ENCODE measurements at places on chromosomes 2 and 18.

- no peak for DNase-seq
Observed at GRCh38 chr18:26005950-26006349, 84.5 kb downstream of the SS18 start.

GRCh38 chr18:10851824-10852319, 297.5 kb downstream of the PIEZO2 start:
- no peak for DNase-seq

DNA sequence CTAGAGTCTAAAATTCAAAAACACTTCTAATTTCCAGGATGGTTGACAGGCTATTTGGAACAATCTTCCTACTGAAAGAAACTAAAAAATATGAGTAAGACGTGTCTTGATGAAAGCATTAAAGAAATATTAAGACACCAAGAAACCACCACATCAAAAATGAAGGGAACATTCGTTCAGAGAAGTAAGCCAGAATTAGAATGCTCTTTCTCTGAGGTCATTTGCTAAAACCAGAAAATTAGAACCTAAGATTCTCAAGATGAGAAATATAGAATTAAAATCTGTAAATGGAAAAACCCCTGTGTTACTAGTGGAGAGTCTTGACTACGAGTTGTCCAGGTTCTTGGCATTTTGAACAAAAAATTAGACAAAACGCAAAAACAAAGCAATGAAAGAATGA, 54.8 kb upstream of the YWHAQ start:
- no peak for DNase-seq

DNA sequence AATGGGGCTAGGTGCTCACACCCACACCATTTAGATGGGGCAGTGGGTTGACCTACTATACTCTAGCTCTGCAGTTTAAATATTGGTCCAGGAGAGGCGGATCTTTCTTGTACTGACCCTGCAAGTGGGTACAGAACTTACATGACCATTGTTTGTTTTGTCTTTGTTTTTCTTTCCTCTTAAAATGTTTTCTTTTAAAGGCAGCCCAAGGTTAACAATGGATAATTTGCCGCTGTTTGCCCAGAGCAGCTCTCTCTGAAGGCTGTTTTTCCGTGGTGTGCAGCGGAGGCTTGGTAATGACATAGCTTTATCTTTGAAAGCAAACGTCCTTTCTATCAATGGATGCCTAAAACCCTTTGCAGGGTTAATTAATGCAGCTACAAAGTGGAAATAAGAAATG, 133.3 kb upstream of the MEX3C start:
- DNase-seq, result no peak

- DNase-seq, result no peak
Observed at GRCh38 chr2:38091760-38092159, 15.8 kb upstream of the CYP1B1 start.

DNA sequence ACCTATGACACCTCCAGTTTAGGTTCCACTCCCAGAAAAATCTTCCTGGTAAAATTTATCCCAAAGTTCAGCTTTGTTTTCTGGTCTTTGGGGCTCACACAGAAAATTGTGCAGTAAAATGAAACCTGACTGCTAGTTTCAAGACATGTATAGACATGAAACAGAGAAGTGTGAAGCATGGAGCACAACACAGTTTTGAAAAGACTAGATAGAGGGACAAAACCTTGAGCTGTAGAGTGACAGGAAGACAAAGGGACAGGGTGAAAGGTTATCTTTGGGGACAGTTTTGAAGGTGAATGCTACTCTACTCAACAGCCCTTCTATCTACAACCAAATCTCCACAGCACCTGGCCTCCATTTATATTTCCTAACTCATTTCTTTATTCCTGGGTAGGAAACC, 352.6 kb downstream of the RBM43 start:
- no peak for DNase-seq

DNA sequence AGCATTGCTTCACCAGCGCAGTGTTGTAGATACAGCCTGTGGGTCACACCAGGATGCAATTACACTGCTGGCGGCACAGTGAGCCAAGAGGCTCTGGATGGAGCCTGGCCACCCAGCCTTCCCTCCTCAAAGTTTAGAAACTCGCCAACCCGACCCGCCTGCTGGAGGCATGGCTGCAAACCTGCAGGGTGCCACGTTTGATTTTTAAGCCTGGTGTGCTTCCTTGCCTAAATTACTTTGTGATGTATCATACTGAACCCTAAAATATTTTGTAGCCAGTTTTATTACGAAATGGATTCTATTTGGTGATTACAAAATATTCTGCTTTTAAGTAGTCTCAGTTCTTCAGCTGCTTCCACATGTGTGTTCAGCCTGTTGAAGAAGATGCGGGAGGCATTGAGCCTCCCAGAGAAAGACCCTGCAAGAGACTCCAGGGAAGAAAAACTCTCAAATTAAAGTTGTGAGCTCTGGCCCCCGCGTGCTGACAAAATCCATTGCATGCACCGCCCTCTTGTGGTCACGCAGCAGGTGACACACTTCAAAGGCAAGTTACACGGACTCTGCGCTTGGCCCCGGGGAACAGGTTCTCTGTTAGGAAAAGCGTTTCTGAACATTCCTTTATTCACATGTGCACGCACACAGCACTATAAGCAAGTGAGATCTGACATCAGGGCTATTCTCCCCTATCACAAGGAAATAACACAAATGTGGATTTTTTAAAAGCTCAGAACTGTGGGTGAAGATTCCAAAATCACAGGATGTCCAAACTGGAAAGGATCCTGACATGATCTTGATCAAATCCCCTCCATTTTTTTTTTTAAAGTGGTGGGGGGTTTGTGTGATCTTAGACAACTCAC, 63.0 kb upstream of the TWIST2 start:
- DNase-seq, result no peak

- DNase-seq, result no peak
Observed at GRCh38 chr2:100588071-100588786, 25.4 kb downstream of the PDCL3 start.

GRCh38 chr18:28183418-28184078, 6.6 kb upstream of the CDH2 start:
- no peak for DNase-seq

DNA sequence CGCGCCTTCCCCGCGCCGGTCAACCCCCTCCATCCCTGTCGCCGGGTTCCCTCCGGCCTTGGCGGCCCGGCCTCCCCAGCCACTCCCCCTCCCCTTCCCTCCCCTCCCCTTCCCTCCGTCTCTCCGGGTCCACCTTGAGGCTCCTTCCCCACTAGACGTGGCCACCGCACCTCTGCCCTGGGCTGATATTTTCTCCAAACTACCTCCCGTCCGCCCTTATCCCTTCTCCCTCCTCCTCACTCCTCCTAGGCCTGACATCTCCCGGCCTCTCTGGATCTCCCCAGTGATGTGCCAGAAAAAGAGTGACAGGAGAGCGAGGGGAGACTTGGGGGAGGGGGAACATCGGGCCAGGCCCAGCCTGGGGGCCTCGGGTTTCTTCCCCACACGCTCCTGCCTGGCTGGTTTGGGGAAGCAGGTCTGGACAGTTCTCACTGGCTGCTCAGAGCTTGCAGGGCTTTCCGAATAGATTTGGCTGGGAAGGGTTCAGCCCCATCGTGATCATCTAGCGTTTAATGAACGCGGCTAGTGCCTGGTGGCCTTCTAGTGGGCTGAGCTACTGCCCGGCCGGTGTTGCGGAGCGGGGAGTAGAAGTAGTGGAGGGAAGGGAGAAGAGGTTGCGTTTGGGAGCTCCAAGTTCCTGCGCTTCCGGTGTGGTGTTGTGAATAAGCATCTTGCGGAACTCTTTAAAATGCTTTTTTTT, 641 bp downstream of the MAPRE3 start:
- no peak for DNase-seq

DNA sequence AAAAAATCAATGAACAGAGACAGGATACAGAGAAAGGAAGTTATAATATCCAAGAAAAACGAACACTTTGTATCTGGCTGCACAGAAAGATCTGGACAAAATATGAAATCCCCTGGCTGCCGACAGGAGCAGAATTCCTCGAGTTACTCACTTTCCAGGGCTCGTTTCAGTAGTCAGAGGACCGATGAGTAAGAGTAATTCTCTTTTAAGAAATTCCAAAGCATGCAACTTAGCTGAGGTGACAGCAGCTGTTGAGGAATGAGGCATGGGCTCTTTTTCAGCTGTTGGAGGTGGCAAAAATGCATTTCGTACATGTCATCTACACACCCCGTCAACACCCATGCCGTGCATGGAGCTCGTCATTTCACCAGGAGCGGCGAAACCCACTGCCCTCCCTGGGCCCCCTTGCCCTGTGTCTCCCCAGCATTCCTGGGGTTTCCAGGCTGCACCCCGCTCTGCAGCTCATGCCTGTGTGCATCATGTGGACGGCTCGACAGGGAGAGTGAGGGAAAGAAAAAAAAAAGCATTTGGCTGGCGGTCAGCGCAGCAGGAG, 210.8 kb upstream of the SMIM21 start:
- DNase-seq, result no peak

GRCh38 chr2:239720361-239721360, 304.5 kb downstream of the NDUFA10 start:
- no peak for DNase-seq

DNA sequence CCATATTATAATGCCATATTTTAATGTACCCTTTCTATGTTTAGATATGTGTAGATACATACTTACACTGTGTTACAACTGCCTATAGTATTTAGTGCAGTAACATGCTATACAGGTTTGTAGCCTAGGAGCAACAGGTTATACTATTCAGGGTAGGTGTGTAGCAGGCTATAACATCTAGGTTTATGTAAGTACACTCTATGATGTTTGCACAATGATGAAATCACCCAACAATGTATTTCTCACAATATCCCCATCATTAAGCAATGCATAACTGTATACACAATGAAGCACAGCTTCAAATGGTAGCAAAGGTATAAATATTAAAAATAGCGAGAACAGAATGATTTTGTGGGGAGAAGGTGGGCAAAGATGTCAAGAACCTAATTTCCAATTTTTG, 117.8 kb downstream of the DYM start:
- no peak for DNase-seq

DNA sequence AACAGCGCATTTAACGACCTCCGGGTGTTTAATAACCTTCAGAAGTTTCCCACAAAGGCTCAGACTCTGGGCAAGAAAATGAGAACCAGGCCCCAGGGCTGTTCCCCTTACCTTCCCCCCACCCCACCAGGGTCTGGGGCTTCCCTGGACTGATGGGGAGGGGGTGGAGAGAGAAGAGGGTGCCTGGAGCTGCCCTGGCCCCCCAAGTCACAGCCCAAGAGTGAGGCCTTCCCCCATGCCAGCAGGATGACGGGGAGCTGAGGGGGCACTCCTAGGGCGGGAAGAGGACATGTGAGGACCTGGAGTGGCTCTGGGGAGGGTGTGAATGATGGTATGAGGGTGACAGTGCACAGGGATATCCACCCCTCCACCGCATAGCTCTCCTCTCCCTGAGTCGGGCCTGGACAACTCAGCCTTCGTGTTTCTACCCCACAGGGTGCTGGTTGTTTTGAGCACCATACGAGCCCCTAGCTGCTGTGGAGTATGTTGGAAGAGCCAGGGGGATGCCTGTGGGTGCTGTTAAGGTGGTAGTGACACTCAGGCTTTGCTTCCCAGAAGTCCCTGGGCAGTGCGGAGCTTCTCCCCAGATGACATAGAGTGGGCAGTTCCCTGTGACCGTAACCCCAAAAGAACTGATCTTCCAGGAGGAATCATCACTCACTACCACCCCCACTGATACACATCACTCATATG, 3.9 kb downstream of the PKDCC start:
- no peak for DNase-seq

DNA sequence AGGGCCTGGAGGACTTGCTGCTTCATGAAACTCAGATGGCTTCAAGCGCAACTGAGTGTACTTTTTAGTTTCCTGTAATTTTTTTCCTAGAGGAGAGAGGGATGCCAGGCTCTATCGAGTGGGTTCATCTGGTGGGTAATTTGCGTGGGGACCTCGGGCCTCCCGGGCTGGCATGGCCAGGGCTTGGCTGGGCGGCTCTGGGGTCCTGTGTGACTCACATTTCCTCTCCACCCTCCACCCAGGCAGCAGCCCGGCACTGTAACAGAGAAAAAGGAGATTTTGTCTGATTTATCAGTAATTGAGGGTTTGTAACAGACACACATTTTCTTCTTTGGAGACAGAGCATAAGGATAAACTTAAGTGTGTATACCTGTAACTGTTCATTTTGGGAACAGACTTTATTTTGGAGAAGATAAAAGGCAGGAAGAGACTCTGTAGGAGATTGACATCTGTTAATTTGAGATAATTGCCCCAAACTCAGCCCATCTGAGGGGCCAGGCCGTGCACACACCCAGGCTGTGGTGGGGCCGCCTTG, 64.3 kb downstream of the NFATC1 start:
- no peak for DNase-seq

DNA sequence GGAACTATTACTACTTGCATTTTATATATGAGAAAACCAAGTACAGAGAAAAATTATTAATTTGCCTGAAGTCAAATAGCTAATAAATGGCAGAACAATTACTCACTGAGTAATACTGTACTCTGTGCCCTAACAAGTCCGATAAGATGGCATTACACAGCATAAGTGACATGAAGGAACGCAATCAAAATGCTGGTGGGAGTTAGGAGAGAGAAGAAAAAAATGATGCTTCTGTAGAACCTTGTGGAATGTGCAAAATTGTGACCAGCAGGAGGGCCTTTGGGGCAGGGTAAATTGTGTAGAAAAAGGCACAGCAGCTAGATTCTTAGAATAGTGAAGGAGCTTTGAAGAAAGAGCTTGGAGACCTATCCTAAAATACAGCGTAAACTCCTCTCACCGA, 32.9 kb downstream of the EPHA4 start:
- DNase-seq, result no peak

- no peak for DNase-seq
Observed at GRCh38 chr2:217927601-217928323, 75.0 kb downstream of the TNS1 start.

- DNase-seq, result no peak
Observed at GRCh38 chr18:60892441-60892840, 440.8 kb upstream of the CDH20 start.

DNA sequence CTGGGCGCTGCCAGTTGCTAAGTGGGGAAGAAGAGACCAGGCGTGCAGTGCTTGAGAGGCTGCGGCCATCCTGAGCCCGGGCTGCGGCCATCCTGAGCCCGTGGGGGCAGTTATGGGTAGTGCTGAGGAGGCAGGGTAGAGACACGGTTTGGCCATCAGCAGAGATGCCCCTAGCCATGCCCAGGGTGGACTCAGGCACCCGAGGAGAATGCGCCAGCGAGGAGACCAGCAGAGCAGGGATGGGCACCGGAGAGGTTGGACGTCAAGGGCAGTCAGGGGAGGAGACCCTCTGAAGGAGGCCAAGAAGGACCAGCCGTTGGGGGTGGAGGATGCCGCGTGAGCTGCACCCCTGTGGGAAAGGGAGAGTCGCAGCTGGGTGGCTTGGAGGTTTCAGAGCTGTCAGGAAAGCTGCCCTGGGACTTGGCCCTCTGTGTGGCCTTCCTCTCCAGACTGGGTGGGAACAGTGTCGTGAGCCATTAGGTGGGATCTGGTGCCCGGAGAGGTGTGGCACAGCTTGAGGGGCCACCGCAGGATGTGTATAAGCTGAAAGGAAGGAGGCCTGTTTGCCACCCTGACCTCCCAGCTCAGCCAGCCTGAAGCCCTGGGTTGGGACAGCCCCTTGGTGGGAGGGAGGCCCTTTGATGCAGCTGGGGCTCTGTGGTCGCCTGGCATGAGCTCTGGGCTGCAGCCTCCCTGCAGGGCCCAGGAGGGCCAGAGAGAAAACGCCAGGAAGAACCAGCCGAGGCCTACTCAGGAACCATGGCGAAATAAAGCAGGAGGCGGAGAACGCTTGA, 56.0 kb downstream of the SH3BP4 start:
- DNase-seq, result no peak

GRCh38 chr2:8432706-8433336, 249.0 kb upstream of the ID2 start:
- no peak for DNase-seq
